HCT116 (cell line): ENCODE measurements at places on chromosomes 2 and 18.
A peak's percentile ranks its signal among the peaks of the same experiment; 100 is the strongest.

- no peak for DNase-seq
Measured at GRCh38 chr18:67342159-67342558, 174.4 kb downstream of the DSEL start.

DNA sequence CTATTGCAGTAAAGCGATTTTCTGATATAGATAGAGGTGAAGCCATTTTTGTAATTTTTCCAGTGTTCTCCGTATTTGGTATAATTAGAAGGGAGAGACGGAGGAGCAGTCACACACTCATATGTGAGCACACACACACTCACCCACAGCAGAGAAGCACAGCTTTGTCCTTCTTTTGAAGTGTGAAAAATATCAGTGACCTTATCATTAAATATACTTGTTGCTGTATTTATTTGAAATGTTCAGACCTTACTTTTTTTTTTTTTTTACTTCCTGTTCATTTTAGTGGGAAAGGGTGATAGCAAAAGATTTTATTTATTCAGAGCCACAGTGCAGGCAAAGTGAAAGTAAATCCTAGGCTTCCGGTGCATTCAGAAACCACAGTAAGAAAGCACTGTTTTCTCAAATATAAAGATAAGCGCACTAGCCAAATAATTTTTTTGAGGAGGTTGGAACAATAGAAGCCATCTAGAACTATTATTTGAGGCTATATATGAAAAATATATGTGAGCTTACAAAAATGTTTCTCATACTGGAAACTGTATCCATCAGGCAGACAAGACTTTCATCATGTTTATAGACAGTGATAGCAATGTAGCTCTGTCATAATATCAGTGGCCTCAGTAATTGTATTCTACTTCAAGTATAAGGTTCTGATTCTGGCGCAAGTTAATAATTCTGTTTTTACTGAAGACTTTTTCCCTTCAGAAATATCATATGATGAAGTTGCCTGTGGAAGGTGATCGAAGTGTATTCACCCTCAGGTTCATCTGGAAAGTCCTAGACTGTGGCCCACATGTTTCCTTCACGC lies 37.2 kb downstream of the TSHZ1 start:
- DNase-seq, result no peak

DNA sequence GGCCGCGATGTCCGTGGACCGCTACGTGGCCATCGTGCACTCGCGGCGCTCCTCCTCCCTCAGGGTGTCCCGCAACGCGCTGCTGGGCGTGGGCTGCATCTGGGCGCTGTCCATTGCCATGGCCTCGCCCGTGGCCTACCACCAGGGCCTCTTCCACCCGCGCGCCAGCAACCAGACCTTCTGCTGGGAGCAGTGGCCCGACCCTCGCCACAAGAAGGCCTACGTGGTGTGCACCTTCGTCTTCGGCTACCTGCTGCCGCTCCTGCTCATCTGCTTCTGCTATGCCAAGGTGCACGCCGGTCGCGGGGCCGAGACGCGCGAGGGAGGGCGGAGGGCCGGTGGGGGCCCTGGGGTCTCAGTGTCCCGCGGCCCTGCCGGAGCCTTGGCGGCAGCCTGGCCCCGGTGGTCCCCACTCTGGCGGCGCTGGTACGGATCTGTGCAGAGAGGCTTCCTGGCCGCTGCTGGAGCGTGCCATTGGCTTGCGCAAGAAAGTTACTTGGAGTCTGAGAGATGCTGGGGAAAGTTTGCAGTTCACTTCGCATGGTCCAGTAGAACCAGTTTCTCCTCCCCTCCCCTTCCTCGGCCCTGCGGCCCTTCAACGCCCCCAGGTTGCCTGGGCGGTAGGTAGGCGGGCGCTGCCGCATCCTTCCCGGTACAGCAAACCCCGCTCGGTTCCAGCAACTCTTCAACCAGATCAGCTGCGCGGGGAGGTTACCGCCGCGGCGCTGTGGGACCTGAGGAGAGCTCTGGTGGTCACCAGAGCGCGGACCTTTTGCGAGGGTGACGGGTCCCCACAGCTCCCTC lies 1.5 kb downstream of the GALR1 start:
- DNase-seq, result no peak

DNA sequence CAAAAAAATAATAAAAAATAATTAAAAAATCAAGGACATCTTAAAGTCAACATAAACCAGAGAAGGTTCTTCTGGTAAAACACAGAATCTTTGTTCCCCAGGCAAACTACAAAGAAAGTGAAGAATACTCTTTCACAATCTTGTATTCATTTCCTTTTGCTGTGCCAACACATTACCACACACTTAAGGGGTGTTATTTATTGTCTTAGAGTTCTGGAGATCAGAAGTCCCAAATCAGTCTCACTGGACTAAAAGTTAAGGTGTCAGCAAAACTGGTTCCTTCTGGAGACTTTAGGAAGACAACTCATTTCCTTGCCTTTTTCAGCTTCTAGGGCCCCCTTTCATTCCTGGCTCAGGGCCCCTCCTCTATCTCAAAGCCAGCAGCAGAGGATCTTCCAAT lies 12.2 kb upstream of the CAB39 start:
- no peak for DNase-seq

DNA sequence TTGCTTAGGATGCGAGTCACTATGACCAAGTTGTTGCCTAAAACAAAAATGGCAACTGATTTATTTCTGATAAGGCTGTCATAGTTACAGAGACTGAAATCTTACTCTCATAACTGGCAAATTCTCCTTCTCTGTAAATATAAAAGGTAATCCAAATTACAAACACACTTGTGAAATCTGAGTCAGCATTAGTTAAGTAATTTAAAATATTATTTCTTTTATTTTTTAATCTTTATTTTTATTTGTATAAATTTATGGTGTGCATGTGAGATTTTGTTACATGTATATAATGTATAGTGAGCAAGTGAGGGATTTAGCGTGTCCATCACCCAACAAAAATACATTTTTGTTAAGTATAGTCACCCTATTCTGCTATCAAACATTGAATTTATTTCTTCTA lies 1342.8 kb upstream of the TMEFF2 start:
- no peak for DNase-seq

GRCh38 chr2:68846091-68846490 lies 25.1 kb downstream of the BMP10 start:
- no peak for DNase-seq

GRCh38 chr2:173502296-173502695 lies 147.6 kb downstream of the CDCA7 start:
- no peak for DNase-seq

DNA sequence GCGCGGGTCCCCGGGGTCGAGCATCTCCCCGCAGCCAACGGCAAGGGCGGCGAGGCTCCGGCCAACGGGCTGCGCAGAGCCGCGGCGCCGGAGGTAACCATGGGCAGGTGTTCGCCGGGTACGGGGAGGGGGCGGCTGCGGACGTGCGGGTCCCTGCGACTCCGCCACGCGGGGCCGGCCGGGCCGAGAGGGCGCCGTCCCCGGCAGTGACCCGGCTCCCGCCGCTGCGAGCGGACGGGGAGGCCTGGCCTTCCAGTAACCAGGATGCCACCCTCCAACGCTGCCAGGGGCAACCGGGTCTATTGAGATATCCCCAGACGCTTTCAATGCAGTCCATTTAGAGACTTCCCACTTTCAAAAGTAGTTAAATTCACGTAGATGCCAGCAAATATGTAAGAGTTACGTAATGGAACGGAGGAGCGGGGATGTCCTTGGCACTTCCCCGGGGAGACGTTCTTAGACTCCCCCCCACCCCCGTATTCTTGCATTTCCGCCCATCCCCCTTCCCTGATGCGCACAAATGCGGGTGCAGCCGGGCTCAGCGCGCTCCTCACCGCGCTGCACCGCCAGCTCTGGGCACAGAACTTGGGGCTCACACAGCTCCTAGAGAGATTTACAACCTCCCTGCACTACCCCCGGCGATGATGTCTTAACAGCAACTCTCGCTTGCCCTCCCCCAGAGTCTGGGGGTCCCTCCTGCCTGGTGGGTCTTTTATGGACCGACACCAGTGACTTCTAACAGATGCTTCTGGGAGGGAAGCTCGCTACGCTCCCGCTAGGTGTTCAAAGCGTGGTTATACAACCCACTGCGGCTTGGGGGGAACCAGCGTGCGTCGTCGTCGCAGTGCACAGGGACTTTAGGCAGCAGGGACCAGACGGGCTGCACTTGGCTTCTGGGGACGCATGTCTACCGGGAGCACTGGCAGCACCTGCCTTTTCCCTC lies 657 bp downstream of the SGPP2 start:
- DNase-seq, result no peak

- no peak for DNase-seq
Measured at GRCh38 chr2:108228537-108228936, 11.2 kb upstream of the SULT1C3 start.

GRCh38 chr2:24620936-24621335 lies 129.9 kb downstream of the NCOA1 start:
- DNase-seq, result no peak

DNA sequence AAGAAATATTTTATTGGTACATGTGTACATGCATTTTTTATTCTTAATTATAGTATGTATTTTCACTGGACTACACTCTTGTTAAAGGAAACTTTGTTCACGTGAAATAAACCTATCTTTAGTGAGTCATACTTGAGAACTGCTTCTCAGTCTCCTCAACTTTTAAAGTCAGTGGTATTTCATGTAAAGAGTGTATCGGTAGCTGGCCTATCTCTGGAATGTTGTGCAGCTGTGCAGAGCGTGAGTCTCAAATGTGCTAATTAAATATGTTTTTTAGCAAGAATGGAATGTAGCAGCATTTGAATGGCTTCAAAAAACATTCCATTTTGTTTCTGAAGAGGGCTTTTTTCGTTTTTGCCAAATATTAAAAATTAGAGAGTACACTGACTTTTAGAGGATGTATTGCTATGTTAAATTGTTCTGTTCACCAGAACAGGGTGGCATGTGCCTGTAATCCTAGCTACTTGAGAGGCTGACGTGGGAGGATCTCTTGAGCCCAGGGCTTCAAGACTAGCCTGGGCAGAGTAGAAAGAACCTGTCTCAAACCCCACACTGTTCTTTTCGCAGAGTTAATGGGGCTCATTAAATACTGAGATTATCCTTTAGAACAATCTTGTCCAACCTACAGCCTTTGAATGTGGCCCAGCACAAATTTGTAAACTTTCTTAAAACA lies 14.3 kb downstream of the SPTBN1 start:
- DNase-seq, result no peak

GRCh38 chr2:30683236-30683956 lies 123.8 kb downstream of the CAPN13 start:
- no peak for DNase-seq

DNA sequence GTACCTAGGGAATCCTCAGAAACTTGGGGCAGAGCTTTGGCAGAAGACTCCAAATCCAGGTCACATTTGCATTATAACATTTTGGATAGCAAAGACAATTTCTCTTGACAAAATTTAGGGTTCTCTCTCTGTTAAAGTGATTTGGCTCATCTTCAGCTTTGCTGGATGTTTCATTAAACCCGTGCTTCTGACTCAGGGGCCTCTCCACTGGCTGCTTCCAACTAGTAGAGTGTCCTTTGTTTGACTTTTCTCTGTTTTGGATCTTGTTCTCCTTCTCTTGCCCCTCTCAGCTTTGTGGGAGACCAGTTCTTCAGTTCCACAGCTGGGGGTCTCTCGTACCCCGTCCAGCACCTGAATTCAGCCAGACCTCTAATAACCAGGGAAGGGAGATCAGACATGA lies 145.6 kb downstream of the PLCL1 start:
- DNase-seq, result no peak

DNA sequence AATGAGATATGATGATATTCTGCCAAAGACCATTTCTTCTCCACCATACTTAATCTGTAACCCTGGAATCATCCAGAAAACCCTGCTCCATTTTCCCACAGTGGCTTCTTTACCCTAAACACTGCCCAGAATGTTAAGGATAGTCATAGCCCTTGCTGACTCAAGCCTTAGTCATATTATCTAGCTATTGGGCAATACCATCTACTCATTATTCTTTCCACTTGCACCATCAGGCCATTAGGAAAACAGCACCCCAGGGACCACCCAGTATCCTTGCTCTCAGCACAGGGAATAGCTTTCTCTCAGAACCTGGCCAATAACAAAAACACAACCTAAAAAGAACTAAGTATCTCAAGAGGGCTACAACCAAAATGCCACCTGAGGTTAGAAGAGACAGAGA lies 445.7 kb upstream of the SLC14A2 start:
- DNase-seq, result no peak

DNA sequence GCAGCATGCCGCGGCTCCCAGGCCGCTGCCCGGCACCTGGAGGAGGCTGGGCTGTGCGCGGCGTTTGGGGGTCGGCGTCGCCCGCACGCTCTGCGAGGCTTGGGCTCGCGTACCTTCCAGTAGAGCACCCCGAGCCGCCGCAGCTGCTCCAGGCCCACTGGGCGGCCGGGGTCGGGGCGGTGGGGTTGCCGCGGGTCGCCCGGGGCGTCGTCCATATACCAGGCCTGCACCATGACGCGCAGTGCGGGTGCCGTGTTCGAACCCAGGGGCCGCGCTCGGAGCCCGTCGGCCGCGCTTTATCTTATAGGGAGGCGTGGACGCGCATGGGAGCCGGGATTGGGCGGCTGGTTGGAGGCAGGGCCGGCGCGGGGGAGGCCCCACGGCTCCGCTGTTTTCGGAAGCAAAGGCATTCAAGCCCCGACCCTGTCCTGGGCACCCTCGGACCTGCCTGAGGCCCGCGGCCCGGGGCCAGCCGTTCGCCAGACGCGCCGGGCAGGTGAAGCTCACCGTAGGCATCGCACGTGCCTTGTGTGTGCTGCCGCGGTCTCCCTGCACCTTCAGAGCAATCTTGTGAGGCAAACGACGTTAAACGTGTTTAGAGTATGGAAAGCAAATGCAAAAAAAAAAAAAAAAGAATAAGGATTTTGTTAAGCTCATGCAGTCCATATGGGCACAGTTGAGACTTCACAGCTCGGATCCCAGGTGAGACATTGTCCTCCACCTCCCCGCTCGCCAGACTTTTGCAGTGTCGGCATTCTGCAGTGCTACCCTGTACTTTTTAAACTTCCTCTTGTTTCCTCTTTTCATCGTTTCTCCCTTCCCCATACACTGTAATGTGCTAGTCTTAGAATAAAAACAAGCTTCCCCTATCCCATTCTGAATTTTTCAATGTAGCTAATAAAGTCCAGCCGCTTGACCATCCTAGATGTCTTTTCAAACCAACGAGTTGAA lies at the start of gene ADI1:
Gene ADI1, minus strand, starts transcription at position 277 of the 951 bp plus-strand sequence. Its CDS starts 44 bp downstream, at position 233.
- peak; percentile 57 for DNase-seq

- no peak for DNase-seq
Measured at GRCh38 chr2:205352593-205352992, 329.7 kb upstream of the NRP2 start.

DNA sequence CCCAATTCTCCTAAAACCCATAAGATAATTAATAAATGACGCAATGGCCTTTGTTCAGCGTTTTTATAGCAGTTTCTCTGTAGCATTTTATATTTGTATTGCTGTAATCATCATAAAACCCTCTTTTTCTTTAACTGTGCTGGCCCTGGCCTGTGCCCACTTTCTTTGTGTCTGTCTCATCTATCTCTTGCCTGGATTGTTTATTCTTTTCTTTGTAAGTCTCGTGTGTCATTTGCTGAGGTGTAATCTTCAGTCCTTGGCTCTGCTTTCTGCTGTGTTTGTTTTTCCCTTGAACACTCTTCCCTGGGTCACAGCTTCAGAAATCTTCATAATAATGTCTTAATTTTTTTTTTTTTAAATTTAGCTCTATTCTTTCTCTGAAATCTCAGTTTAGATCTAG lies 525.8 kb upstream of the LINC00305 start:
- no peak for DNase-seq
